ENCODE measurements at places on chromosomes 4 and X. TPM values are rescaled to one million over a fixed set of nuclear protein-coding genes. Genes with fewer than 3 reads are reported as not detected.

GRCh38 chr4:170697045-170697444 is 607.3 kb upstream of the AADAT start:
- DNase-seq: no peak

GRCh38 chr4:97720869-97721432 is 422.3 kb downstream of the STPG2 start:
- DNase-seq: peak; percentile 6

- no peak for DNase-seq
Measured at GRCh38 chr4:75722417-75722816, 2.0 kb upstream of the USO1 start.

DNA sequence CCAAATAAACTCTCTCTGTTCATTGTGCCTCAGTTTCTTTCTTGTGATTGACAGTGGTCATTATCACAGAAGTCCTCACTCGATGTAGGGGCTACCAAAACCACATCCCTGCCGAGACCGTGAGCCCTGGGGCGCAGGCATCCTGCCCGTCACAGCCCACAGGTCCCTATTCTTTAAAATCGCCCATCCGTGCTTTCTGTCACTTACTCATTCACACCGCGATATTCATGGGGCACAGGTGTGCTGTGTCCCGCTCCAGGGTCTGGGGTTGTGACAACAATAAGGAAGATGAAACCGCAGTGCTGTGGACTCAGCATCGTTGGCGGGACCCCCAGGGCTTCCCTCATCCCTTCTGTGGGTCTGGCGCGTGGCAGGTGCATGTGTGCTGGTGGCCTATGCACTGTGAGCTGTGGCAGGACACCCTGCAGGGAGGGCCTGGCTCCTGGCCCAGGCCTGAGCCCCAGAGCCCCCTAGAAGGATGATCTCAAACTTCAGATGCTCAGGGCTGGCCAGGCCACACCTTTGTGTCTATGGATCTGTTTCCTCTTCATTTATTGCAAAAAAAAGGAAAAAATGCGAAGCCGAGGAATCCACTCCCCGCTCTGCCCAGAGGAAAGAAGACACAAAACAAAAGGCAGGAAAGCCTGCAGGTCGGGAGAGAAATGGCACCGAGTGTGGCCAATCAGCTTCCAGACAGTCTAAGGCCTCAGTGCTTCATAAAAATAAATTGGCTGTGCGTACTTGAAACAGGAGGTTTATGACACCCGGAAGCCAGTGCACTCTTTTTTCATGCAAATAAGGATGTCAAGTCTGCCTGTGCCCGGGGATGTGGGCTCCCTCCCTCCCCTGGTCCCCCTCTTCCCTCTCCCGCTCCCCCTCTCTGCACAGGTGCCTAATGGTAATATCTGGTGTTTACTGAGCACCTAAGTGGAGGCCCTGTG is 109.5 kb upstream of the ADRA2C start:
- DNase-seq: no peak

- no peak for DNase-seq
Measured at GRCh38 chr4:166277853-166278252, 404.8 kb downstream of the TLL1 start.

GRCh38 chr4:152534541-152535359 is 1.1 kb downstream of the FBXW7 start:
- DNase-seq: no peak

DNA sequence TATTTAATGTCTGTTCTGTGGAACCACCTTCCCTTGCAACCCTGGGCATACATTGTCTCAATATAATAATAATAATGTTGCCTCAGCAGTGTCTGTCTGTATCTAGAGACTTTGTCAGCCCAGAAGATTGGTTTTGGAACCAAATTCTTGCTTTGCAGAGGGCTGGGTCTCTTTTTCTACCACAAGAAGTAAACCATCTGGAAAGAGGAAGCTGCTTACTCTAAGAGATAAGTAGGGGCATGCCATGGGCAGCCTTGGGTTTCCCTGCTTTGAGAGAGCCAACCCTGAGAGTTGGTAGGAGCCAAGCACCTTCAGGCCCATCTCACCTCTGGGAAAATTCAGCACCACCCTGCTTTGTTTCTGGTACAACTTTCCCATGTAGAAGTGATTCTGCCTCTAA is 27.0 kb downstream of the TMEM31 start:
- DNase-seq: no peak

Gene NR3C2
- polyA plus RNA-seq: 14.1 TPM

Gene ZNF157
- polyA plus RNA-seq: 0.35 TPM

GRCh38 chr4:163568843-163569242 is 74.4 kb downstream of the TMA16 start:
- no peak for DNase-seq

Gene MTMR1
- 23.2 TPM for polyA plus RNA-seq

GRCh38 chr4:78654807-78655206 is 103.2 kb downstream of the ANXA3 start:
- no peak for DNase-seq

DNA sequence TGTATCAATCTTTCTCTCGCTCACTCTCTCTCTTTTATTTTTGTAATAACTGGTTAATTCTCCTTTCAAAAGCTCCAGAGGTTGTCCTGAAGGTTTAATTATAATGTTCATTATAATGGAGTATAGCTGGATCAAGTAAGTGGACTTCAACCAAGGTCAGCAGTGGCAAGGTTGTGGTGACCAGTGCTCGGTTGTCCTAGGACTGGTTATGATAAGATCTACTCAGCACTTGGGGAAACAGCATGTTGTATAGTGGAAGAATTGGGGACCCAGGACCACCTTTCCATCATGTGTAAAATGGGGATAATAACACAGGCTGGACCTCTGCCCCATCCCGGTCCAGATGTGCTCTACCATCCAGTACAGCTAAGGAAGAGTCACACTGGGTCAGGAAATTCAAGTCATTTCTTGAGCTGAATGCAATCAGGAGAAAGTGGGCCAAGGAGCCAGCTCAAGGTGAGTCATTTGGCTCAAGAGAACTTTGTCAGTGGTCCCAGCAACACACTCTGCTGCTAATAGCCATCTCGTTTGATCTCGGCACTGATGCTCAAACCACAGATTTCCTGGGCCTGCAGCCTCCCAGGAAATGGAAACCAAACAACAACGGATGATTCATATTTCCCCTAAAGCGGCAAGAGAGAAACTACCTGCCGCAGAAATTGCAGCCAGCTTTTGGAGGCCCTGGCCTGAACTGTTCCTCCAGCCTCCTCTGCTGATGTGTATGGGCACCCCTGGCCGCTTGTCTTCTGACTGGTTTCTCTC is 123.6 kb upstream of the RBPJ start:
- DNase-seq: no peak

DNA sequence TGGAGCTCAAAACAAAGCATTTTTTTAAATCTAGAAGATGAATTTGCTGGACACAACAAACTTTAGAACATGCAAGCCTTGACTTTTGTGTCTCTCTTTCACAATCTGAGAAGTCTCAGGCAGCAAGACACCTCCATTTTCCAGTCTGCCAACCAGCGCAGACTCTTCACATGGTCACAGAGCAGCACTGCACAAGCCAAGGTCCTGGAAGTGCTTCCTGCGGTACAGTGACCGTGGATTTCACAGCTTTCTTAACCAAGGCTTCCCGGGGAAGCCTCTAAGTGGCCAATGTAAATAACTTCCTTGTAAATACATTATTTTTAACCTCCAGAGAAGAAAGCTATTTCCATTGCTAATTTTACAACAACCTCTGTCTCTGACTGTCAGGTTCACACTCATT is 31.2 kb downstream of the ZNF827 start:
- no peak for DNase-seq

DNA sequence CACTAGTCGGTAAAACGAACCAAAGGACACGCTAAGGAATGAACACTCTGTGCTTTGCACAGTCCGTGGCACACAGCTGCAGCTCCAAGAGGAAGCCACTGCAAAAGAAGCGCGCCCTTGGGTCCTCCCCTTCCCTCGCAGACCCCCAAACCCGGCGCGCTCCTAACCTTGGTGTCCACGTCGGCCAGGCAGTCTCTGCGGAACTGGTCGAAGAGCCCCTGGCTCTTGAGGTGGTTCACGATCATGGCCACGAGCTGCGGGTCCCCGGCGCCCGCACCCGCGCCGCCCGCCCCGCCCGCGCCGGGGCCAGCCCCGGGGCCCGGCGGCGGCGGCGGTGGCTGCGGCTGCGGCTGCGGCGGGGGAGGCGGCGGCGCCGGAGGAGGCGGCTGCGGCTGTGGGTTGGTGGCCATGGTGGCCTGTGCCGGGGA is 333 bp downstream of the BOD1L1 start:
- no peak for DNase-seq

GRCh38 chrX:74924449-74925224 is 615 bp downstream of the NEXMIF start:
- no peak for DNase-seq

- DNase-seq: no peak
Measured at GRCh38 chr4:105236202-105236915, 89.7 kb downstream of the TET2 start.

Gene CT45A5
- 0.89 TPM for polyA plus RNA-seq

DNA sequence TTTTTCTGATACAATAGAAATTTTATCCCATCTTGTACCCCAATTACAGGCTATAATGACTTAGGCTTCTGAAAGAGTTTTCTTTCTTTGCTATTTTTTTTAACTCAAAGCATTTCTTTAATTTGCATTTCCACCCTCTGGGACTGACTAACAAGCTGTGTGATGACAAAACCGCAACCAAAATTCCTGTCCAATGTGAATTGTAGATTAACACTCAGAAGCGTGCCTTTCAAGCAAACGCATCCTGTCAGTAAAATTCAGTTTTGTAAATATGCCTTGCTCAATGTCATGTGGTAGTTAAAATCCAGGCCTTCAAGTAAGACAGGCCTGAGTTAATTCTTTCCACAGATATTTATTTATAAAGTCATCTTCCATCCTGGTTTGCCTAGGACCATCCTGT is 50.3 kb downstream of the STK32B start:
- no peak for DNase-seq

Gene PCDH7
- polyA plus RNA-seq: 27.3 TPM

DNA sequence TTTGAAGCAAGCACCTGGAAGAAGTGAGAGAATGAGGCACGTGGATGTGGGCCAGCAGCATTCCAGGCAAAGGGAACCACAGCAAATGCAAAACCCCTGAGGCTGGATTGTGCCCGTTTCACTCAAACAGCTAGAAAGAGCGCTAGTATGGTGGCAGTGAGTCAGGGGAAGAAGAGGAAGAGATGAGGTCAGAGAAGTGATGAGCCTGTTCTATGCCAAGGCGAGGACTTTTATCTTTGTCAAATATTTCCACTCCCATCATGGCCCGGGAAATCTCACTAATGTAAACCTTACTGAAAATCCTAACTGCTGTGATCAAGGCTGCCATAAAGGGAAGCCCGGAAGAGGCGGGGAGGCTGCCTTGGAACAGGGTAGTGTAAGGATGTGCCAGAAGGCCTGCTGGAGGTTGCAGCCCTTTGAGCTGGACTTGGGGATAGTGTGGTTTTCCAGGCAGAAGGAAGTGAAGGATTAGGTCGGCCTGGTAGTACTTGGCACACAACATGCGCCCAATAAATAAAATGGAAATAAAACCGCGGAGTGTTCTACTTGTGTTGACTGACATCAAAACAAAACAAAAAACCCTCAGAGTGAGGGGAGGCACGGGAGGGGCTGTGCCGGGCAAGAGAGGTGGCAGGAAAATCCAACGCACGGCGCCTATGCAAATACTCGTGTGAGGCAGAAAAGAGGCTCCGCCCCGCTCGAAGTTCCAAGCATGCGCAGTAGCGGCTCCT is 1.2 kb upstream of the CDK16 start:
- no peak for DNase-seq

Gene TMPRSS11F
- polyA plus RNA-seq: 0.06 TPM

DNA sequence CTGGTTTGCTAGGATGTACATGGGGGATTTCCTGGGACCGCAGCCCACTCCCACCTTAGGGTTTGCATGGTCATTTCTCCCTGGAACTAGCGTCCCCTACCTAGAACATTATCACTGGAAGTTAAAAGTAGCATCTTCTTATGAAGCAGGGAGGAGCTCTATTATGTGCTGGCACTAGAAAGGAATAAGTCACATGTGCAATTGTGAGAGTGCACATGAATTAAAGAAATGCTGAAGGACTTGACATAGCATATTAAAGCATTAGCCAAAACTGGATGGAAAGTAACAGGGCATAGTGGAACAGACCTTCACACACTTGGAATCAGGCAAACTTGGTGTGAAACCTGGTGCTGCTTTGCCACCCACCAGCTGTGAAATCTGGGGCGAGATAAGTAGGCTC is 2.7 kb downstream of the EXOC1L start:
- no peak for DNase-seq

- no peak for DNase-seq
Measured at GRCh38 chr4:40546506-40546905, 83.2 kb downstream of the RBM47 start.

GRCh38 chr4:148790691-148791090 is 348.5 kb upstream of the NR3C2 start:
- DNase-seq: no peak

DNA sequence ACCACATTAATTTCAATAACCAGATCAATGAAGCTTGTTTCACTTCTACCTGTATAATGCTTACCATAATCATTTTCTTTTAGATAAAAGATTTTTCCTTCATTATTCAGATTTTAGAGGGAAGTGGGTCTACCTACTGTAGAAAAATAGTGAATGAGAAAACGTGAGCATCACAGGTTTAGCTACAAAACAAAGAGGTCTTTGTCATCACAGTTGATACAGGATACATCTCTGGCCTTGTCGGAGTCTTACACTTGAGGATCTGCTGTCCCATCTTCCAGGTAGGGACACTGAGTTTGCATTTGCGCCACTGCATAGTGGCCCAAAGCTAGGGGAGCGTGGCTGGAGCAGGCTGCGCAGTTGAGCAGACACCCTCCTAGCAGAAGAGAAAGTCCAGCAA is 710 bp downstream of the CLDN24 start:
- no peak for DNase-seq

DNA sequence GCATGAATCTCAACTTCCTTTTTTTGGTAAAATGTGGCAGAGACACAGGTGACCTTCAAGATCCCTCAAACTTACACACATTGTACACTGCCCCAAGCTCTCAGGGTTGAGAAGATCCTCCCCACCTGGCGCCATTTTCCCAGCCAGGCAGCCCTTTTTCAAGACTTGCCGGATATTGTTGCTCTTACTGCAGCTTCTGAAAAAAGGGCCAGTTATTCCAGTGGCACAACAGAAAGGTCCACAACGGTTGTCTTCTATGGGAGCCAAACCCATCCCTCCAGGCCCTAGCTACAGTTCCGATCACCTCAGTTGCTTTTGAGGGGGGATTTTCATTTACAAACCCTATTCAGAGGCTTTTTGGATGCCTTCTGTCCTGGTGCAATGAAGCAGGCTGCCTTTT is 101.1 kb downstream of the CHIC2 start:
- no peak for DNase-seq

DNA sequence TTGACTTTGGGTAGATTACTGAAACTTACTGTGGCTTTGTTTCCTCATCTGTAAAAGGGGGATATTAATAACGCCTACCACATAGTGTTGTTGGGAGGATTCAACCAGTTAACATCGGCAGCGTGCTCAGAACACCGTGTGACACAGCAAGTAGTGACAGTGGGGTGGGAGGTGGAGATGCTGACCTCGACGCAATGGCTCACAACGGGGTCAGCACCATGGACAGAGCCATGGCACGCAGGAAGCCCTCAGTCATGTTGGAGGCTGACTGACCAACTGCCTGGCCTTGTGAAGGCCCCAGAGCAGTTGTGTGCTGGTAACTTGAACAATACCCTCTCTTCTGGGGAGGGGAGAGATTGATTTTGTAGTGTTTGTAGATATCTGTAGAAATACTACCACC is 93.2 kb downstream of the WFS1 start:
- DNase-seq: no peak

Measured in forelimb muscle (tissue), 1 donor.